Choroid plexus epithelial cell (primary cell): ENCODE measurements at places on chromosomes 7 and 10.
A peak's percentile ranks its signal among the peaks of the same experiment; 100 is the strongest.

GRCh38 chr10:6108631-6109443, 20.0 kb downstream of the RBM17 start:
- DNase-seq, result peak; percentile 65

DNA sequence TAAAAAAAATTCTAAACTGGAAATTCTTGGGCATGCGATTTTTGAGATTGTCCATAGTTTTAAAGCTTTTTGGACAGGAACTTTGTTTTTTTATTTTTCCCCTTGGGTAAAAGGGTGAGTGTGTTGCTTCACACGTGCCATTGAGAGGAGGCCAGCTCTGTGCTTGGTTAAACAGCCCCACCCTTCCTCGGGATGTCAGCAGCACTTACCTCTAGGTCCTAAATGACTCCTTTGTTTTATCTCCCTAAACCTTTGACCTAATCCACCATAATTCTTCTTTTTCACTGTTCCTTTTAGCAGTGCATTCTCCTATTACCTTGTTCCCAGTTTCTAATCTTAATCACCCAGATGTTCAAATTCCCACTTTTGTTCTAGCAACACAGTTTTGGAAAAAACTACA, 83.5 kb downstream of the SEMA3D start:
- no peak for DNase-seq

DNA sequence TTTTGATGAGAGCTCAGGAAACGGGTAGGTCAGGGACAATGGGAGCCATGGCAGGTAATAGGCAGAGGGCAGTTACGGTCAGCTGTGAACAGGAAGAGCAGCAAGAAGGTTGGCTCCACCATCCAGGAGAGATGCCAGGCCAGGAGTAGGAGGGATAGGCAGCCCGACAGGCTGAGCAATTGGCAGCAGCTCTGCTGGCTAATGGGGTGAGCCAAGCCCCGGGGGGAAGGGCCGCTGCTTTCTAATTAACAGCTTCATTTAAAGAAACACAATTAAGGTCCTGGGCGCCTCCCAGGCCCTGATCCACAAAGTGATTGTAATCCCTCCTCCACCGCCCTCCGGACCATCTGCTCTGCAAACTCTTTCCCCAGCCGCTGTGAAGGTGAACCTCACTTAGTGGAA, 23.7 kb downstream of the SH2B2 start:
- no peak for DNase-seq

GRCh38 chr10:62907470-62908212, 91.5 kb upstream of the EGR2 start:
- DNase-seq, result no peak

DNA sequence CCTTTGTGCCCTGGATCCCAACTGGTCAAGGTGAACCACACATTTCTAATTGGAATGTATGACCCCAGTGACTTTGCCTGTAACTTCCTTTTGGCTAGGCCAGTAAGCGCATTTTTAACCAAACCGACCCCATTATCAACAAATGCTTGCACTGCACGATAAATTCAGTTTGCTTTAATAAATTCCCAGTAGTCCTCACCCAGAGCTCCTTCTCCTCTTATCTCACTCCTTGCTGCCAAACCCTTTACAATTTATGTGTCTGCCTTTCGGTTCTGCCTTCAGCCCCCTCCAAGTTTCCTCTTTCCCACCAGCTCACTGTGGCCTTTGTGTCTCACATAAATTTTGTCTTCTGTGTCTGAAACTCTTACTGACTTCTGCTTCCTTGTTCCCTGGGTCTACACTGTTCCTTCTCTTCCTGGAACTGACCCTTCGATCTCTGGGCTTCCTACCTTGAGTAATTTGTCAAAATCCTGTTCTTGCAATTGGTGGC, 59.0 kb downstream of the TBXAS1 start:
- DNase-seq, result no peak

DNA sequence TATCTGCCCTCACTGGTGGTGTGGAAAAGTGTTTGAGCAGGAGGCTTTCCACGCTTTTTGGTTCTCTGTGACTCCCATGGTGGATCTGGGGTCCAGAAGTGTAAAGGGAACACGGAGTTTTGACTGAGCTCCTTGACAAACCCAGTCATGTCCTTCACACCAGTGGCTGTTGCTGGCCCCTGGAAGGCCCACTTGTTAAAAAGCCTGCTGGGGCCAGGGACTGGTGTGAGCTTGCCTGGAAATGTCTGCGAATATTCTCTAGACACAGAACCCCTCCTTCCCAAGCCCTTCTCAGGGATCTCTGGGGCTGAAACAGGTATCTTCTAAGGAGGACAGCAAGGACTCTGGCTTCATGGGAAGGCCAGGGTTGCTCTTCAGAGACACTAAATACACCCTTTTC, 343.0 kb downstream of the TCERG1L start:
- DNase-seq, result no peak

- no peak for DNase-seq
Measured at GRCh38 chr7:10662982-10663884, 310.4 kb upstream of the PHF14 start.

GRCh38 chr10:29583674-29584073, 51.1 kb downstream of the SVIL start:
- DNase-seq, result no peak

GRCh38 chr10:33209802-33210201, 124.7 kb downstream of the NRP1 start:
- no peak for DNase-seq

DNA sequence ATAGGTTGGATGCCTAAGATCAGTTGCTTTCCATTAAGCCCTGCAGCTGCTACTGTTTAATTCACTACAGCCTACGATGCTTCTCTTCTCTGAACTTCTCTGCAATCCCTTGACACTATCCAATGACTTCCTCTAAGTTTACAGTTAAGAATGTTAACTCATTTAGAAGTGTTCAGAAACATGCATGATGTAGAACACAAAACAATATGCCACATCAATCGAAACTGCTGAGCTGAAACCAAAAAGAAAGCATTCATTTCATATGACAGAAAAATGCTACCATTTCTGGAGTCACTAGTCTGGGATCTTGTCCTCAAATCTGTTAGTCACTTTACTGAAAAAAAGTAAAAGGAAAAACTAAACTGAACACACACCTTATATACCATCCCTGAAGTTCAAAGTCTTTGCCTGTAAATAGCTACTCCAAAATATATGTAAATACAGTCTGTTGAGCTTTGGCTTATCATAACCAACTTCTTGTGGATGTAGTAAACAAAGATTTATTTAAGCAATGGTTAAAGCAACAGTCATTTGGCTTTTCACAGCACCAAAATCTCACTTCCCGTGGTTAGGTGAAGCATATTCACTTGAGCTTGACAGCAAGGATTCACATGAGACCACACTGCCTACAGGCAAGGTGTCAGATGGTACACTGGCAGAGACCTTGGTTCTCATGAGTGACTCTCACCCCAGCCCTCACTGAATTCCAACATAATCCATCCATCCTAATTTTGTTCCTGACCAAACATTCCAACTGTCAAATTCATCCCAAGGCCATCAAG, 187.0 kb downstream of the PPP1R17 start:
- DNase-seq, result no peak

- DNase-seq, result no peak
Measured at GRCh38 chr7:3466261-3466660, 165.2 kb downstream of the SDK1 start.
